ENCODE measurements at places on chromosomes 2 and 18.

GRCh38 chr2:101356521-101356920, 30.8 kb downstream of the CREG2 start:
- DNase-seq = no peak

- peak; percentile 77 for DNase-seq
These were observed 118.3 kb upstream of the CWC22 start for GRCh38 chr2:180125245-180125962.

DNA sequence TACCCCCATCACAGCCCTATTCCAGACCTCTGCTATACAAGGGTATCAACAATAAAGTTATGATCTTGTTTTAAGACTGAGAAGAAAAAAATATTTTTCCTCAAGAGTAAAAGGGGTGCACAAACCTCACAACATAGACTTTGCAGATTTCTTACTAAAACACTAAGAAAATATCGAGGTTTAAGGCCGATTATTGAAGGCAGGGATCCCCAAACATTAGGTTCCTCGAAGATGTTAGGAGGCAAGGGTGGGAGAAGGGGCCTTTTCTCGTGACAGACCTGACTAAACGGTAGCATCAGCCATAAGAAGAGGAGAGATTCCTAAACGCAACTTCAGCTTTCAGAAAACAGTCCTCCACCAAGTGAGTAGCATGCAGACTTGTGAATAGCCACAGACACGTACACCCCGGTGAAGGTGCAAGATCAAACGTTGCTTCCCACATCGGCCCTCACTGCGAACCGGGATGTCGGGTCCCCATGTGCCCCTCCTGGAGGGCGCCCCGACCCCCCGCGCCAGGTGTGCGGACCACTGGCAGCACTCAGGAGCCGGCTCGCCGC, 678 bp downstream of the PIAS2 start:
- DNase-seq = peak; percentile 33

GRCh38 chr2:158518084-158518483, 61.3 kb downstream of the PKP4 start:
- DNase-seq = no peak

GRCh38 chr18:69895066-69896047, 52.3 kb downstream of the CD226 start:
- DNase-seq = no peak

DNA sequence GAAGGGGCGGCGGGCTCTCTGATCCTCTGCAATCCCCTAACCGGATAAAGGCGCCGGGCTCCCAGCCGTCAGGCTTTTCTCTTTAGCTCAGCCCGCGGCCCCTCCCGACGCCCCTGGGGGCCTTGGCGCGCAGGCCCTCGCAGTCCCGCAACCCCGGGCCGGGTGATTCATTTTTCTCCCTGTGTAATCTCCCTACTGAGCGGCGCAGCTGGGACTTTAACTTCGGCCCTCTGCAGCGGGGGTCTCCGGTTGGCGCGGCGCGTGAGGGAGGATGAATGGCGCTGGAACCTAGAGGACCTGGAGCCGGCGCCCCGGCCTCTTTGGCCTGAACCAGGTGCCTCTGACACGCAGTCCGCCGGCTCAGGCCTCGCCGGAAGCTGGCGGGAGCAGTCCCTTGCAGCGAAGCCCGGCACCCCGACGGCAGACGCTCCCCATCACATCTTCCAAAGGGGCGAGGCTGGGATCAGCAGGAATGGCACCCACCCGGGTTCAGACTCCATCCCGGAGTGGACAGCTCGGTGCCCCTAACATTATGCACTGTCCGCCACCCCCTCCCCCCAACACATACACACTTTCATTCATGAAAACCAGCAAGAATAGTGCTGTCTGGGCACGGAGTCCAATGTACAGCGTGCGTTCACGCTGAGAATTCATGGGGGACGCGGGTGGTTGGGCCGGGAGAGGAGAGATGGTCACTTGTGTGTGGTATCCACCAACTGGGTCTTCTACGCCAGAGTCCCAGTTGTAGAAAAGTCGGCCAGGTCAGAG, 1.2 kb downstream of the CNGA3 start:
- DNase-seq = no peak

- no peak for DNase-seq
These were observed 35.6 kb upstream of the NRP2 start for GRCh38 chr2:205646680-205647079.

- peak; percentile 14 for DNase-seq
These were observed 58.6 kb downstream of the KCNG2 start for GRCh38 chr18:79856119-79857007.

DNA sequence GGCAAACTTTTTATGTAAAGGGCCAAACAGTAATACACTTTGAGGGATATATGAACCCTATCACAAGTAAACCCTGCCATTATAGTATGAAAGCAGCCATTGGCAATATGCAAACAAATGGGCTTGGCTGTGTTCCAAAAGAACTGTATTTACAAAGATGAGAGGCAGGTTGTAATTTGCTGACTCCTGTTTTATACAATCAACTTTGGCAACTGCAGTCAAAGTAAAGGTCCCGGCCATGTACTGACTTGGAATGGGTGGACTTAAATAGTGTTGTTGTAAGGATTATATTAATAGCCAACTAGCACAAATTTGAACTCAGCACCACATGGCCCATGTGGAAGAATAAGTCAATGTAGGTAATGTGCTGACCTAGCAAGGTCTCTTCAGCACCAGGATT, 223.4 kb downstream of the WDPCP start:
- no peak for DNase-seq
